Choroid plexus epithelial cell (primary cell): ENCODE measurements at places on chromosomes 2 and 18.

DNA sequence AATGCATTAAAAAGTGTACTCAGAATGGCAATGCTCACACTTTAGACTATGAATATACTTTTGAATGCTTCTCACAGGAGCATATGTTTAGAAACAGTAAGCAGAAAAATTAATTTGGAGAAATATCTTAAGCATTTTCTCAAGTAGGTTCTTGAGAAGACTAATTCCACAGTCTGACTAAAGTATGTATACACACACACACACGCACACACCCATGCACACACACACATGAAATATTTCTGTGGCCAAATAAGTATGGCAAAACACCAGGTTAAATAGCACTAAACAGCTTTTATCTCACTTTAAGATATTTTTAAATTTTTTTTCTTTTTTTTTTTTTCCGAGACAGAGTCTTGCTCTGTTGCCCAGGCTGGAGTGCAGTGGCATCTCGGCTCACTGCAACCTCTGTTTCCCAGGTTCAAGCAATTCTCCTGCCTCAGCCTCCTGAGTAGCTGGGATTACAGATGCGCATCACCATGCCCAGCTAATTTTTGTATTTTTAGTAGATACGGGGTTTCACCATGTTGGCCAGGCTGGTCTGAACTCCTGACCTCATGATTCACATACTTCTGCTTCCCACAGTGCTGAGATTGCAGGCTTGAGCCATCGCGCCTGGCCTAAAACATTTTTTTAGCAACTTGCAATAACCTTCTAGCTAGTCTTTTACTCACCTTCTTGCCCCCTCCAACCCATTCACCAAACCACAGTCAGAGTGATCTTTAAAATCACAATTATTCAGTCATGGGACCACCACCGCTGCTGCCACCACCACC, 67.5 kb upstream of the SCG2 start:
- DNase-seq = peak; percentile 78

GRCh38 chr2:132761437-132761836, 91.4 kb upstream of the LYPD1 start:
- no peak for DNase-seq

DNA sequence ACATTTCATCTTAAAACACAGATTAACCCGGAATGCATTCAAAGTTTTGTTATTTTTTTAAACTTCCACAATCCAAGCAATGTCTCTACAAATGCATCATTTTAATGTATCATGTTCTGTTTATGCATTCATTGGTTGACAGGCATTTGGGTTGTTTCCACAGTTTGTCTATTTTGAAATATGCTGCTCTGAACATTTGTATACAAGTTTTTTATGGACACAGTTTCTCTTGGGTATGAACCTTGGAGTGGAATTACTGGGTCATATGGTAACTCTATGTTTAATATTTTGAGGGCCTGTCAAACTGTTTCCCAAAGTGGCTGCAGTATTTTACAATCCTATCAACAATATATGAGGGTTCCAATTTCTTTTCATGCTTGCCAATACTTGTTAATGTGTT, 57.3 kb downstream of the GULP1 start:
- no peak for DNase-seq

- DNase-seq = no peak
Observed at GRCh38 chr18:9139400-9140039, 2.9 kb downstream of the ANKRD12 start.

GRCh38 chr2:11254100-11254536, 90.3 kb downstream of the ROCK2 start:
- no peak for DNase-seq

- DNase-seq = no peak
Observed at GRCh38 chr2:210172219-210172575, 988 bp upstream of the KANSL1L start.

DNA sequence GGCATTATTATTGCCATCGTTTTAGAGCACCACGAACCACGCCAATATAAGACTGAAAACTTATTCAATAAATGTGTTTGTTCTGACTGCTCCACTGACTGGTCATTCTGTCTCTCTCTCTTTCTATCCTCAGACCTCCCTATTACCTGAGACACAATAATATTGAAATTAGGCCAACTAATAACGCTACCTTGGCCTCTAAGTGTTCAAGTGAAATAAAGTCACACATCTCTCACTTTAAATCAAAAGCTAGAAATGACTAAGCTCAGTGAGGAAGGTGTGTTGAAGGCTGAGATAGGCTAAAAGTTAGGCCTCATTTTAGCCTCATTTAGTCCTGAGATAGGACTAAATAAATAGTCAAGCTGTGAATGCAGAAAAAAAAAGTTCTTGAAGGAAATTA, 38.8 kb downstream of the G6PC2 start:
- no peak for DNase-seq

DNA sequence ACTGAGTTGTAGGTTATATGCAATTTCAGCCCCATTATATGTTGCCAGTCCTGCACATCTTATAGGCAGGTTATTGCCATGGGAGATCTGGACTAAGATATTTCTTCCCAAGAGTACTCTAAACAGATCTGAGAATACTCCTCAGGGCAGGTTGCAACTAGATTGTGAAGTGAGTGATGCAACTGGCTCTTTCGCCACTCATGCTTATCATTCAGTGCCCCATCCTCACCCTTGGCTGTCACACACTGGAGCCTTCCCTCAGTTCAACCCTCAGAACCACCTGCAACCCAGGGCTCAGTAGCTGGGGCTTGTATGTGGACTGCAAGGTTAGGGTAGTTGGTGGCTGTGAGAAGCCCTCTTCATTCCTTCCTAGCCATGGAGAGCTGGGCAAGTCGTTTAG, 14.1 kb downstream of the MERTK start:
- no peak for DNase-seq

- peak; percentile 90 for DNase-seq
Observed at GRCh38 chr2:218387369-218388194, 5.5 kb downstream of the SLC11A1 start.

GRCh38 chr2:8511868-8512612, 169.8 kb upstream of the ID2 start:
- DNase-seq = peak; percentile 66

DNA sequence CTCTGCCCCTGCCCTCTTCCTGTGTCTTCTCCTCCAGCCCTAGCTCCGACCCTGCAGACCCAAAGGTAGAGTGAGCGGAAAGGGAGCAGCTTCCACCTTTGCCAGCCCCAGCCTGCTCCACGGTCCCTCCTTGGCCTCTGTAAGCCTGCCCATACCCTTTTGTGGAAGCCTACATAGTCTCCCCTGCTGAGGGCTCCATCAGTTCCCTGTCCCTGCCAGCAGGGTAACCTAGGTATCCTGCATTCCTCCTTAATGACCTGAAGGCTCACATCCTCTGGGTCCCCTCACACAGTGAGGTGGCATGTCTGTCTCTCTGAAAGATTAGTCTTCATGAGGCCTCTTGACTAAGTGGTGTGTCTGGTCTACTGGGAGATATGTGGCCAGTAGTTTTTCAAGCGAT, 20.5 kb upstream of the ACKR3 start:
- DNase-seq = no peak

DNA sequence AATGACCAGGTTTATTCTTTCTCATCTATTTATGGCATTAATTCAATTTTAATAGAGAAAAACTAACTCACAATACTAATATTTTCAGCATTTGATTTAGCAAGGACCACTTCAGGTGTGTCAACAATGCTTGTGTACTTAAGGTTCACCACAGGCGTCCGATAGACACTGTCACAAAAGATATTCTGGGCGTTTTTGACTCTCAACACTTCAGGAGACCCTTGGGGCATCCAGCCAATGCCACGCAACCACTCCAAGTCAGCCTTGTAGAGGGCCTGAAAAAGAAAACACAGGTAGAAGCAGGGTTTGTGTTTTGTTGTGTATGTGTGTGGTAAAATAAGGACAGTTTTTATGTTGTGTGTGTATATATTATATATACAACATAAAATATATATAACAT, 158.2 kb downstream of the NEB start:
- DNase-seq = no peak

- DNase-seq = peak; percentile 51
Observed at GRCh38 chr2:36570416-36570815, 27.6 kb downstream of the FEZ2 start.

DNA sequence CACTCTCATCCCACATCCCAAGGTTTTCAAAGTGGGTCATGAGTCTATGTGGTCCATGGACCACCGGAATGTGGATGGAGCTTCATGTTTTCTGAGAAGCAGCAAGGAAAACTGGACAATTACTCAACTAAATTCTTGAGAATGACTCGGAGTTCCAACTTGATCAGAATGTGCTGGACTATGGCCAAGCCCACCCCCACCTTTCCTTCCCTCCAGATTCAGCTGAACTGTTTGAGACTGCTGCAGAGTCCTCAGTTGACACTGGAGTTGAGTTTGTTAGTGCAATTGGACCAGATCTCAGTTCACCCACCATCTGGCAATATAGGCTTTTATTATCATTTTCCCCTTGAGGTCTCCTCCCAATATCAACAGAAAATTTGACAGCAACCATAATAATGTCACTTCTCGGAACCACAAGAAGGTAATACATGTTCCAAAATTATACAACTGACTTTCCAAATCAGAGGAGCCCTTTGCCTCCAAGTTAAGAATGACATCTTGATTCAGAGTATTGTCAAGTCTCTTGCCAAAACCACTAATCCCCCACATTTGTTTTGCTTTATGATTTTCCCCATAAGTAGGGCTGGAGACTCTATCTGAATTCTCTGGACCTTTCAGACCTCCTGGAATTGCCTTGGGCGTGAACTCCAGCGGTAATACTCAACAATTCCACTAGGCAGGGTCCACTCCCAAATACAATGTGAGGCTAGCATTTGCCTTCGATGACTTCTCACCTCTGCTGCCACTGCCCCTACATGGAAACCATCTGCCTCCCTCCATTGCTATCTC, 8.8 kb downstream of the COL4A4 start:
- peak; percentile 92 for DNase-seq

GRCh38 chr18:74547860-74548259, 13.6 kb downstream of the CNDP1 start:
- DNase-seq = no peak

DNA sequence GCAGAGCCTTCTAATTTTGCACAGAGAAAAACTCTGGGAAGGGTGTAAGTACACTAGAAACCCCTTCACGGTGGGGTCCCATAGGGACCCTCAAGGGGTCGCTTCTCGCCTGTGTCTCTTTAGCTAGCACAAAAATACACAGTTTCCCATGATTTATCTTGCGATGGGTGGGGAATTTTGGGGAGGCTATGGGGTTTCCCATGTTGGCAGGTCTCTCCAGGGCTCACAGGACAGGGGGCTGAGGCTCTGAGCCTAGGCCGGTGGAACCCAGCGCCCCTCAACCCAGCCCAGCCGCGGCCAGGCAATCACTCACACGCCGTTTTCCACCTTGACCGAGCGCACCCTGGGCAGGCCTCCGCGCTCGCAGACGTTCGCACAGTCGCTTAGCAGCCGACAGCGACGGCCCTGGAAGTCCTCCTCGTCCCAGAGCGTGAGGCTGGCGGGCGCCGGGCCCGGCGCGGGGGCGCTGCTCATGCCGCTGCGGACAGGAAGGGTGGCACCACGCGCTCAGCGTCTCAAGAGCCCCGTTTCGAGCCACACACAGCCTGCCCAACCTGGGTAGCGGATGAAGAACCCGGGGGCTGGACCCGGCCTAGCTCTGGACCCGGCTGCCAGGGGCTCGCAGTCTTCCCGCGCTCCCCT, 398 bp downstream of the CRYBA2 start:
- no peak for DNase-seq

GRCh38 chr2:241224851-241225438, 36.5 kb downstream of the ANO7 start:
- no peak for DNase-seq

GRCh38 chr2:88810017-88810416, 118.5 kb downstream of the RPIA start:
- no peak for DNase-seq

GRCh38 chr2:165357758-165358157, 111.7 kb upstream of the CSRNP3 start:
- peak; percentile 82 for DNase-seq

DNA sequence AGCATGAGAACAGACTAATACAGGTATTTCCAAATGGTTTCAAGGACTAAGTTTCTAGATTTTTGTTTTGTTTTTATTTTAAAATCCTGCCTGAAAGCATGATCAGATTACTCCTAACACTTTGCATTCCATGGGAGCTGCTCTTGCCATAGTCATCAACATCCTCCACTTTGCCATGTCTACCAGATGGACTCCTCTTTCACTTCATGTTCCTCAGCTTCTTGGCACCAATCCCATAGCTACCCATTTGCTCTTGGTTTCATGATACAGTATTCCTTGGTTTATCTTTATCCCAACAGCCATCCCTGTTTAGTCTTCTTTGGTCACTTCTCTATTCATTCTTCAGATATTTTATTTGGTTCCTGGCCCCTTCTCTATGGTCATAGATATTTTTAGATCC, 154.2 kb upstream of the CCDC195 start:
- DNase-seq = peak; percentile 42

DNA sequence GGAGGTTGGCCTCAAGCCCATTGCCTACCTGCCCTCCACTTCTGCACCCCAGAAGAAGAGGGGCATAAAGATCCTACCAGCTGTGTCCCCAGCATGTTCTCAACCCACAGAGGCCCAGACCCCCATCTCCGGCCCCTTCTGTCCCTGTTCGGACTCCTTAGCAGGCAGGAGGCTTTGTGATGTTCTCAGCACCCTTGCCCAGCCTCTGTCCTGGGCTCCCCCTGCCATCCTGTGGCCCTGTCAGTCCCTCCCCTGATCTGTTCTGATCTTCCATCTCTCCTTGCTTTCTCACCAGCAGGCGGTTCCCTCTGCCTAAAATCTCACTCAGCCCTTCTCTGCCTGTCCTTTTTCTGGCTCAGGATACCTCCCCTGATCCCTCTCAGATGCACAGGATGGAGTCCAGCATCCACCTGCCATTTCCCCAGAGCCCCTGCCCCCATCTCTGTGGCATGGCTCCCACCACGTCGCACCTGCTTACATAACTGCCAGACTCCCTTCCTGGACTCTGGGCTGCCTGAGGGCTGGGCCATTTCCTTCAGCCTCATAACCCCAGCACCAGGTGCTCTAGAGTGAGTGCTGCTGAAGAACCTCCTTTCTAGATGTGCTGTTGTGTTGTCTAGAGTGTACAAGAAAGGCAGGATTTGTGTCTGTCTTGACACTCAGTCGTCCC, 134.0 kb downstream of the CTIF start:
- DNase-seq = no peak

GRCh38 chr18:26700201-26700600, 151.8 kb upstream of the KCTD1 start:
- DNase-seq = no peak

DNA sequence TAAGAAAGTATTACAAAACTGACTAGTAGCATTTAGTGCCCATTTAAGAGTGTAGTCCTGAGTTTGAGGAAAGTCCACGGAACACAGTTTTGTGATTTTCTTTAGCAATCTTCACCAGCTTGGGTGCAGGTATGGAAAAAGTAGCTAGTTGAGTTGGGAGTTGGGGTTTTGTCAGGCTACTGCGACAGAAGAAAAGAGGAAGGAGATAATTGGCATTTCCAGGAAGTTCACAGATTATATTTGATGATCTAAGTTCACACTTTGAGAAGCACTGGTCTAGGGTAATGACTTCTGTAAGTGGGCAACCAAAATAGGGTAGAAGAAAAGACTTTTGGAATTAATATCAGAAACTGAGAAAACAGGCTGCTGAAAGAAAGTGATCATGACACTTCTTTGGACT, 52.1 kb downstream of the VIL1 start:
- no peak for DNase-seq
